ENCODE measurements at places on chromosomes 5 and 9.

DNA sequence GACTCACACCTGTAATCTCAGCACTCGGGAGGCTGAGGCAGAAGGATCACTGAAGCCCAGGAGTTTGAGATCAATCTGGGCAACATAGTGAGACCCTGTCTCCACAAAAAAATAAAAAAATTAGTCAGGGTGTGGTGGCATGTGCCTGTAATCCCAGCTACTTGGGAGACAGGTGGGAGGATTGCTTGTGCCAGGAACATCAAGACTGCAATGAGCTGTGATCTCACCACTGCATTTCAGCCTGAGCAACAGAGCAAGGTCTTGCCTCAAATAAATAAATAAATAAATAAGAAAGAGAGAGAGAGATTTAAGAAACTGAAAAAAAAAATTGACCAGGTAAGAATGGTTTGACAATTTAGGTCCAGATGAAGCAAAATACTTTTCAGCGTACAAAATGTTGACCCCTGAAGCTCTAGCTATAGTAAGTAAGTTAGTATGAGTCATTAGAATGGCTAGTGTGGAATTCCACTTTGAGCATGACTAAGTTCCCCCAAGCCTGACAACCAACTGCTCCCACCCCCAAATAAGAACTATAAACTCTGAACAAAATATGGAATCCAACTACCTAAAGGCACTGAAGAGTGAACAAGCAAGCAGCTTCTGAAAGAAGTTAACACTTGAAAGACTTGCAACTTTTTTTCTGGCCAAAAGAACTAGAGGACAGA lies 217.8 kb upstream of the TLE4 start:
- no peak for DNase-seq

DNA sequence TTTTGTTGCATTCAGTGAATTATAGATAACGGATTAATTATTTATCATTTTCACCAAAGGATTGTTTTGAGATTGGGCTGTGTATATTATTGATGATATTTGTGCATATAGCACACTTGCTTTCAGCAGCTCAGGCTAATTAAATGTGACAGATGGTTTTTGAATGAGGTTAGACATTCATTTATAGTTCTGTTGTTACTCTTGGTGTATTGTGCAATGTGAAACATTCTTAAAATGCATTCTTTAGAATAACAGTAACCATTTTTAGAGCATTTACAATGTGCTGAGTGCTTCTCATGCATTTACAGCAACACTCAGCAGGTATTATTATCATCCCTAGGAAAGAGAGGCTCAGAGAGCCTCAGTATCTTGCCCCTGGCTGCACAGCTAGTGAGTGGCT lies 23.8 kb downstream of the NANS start:
- no peak for DNase-seq

DNA sequence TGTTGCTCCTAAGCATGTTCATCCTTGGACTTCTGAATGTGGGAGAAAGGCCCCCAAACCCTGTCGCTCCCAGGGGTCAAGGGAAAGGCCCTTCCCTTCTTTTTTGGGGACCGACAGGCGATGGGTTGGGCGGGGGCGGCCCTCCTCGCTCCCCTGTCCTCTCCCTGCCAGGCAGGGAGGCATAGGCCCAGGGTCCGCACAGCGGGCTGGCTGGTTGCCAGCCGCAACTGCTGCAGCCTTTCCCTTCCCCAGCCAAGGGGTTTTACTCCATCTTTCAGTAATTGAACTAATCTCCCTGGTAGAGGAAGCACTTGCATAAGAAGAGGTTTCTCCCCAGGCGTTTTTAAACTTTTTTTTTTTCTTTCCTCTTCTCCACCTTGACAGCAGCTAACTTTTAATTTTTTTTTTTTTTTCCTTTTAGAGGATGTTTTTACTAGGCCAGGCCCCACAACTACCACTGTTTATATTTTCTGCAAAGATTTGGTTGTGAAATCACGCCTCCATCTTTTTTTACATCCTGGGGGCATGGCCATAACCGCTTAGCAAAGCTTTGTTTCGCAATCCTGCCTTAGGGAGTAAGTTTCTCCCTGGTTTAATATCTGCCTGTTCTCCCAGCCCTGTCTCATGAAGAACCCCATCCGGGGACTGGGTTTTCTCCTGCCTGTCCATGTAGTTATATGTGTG lies 216.9 kb upstream of the ZNF608 start:
- no peak for DNase-seq

- no peak for DNase-seq
Observed at GRCh38 chr9:26193237-26193636, 515.0 kb upstream of the TUSC1 start.

DNA sequence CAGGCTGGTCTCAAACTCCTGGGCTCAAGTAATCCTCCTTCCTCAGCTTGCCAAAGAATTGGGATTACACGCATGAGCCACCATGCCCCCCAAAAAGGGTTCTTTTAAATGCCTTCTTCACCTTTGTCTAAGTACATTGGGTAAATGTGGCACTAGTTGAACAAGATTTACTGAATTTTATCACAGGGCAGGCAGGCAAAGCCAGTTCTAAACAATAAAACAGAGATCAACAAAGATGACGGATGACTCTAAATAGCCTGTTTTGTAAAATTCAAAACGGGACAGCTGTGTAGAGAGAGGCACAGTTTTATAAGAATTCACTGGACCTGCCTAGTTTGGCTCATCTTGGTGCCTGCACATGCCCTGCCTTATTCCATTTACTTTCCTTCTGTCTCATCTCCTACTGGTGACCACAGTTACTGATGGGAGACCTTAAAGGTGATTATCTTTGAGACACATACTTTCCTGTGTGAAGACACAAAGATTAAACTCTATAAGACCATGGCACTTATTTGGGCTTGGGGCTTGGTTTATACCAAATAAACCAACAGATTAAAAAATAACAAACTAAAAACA lies 149.6 kb upstream of the DMRT1 start:
- DNase-seq = no peak

GRCh38 chr9:79883073-79883645 lies 311.4 kb downstream of the TLE4 start:
- no peak for DNase-seq

DNA sequence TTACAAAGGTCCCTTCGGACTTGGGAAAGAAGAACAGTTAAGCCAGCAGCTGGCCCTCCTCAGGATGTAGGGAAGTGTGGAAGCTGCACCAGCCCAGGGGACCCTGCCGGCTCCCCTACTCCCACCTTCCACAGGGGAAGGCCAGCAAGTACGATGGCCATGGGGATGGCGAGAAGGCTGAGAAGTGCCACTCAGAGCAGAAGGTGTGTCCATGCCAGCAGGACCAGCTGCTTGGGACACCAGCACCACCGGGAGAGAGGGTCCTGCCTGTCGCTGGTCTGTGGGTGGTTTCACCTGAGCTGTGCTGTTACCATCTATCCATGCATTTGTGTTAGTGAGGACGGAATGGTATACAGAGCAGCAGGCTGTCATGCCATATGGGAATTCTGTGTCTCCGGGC lies 148.6 kb upstream of the PHYKPL start:
- no peak for DNase-seq

DNA sequence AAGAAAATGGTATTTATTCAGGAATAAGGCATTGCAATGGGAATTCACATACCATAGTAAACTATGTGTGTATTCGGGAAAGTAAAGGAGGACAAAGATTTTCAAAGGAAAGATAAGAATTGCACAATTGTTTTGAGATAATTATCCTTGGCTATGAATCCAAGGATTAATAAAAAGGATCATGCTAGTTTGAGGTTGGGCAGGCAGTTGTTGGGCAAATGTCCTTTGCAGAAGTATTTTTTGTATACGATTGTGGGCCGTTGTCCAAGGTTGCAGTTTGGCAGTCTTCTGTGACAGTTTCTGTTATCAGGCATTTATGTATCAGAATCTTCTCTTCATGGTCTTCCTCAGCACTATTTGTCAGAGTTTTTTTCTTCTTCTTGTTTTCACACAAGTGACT lies 10.6 kb upstream of the UBAP2 start:
- no peak for DNase-seq

DNA sequence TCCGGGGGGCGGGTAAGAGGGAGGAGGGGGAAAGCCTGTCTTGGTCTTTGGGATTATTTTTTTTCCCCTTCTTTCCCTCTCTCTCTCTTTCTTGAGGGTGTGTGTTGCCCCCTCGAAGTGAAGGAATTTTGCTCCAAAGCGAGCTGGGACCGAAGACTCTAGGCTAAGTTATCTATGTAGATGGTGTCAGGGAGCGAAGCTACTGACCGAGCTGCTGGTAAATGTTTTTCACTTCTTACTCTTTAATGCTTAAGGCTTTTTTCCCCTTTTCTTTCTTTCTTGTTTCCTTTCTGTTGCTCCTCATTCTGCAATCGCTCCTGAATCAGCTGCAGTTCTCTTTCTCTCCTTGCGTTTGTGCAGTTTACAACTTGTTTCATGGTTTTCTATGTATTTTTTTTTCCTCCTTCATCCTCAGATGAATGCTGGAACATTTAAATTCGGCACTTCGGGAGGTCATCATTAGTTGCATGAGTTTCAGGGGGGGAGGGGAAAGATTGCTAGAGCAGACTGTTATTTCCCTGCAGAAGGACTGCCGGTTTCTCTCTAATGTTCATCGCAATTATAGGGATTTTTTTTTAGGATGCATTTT lies 1312.0 kb upstream of the WWC1 start:
- DNase-seq = no peak

All from hindlimb muscle (tissue), 1 donor.